Heart left ventricle (tissue), 16 donors: ENCODE measurements at places on chromosomes 4 and X. TPM values are rescaled to one million over a fixed set of nuclear protein-coding genes. Genes with fewer than 3 reads are reported as not detected.

The TMPRSS11D gene
- not detected for total RNA-seq

The MUC7 gene
- not detected for total RNA-seq

The PABPC4L gene
- total RNA-seq = 0.83 TPM

The UGT2B11 gene
- total RNA-seq = not detected

The UGT2A1 gene
- total RNA-seq = not detected

The AMBN gene
- not detected for total RNA-seq

The MAP3K15 gene
- total RNA-seq = not detected

GRCh38 chr4:138507522-138507921 lies 265.4 kb upstream of the SLC7A11 start:
- H3K36me3 ChIP-seq = no peaks in the 10 kb centered on the region
- H3K27me3 ChIP-seq = no peaks in the 10 kb centered on the region
- no peaks in the 10 kb centered on the region for H3K4me1 ChIP-seq
- H3K27ac ChIP-seq = no peak overlapping the region

- no peaks in the 10 kb centered on the region for H3K36me3 ChIP-seq
- H3K27me3 ChIP-seq = no peaks in the 10 kb centered on the region
- no peaks in the 10 kb centered on the region for H3K4me1 ChIP-seq
- no peak for DNase-seq
Observed at GRCh38 chrX:10157543-10157942, 768 bp downstream of the CLCN4 start.

DNA sequence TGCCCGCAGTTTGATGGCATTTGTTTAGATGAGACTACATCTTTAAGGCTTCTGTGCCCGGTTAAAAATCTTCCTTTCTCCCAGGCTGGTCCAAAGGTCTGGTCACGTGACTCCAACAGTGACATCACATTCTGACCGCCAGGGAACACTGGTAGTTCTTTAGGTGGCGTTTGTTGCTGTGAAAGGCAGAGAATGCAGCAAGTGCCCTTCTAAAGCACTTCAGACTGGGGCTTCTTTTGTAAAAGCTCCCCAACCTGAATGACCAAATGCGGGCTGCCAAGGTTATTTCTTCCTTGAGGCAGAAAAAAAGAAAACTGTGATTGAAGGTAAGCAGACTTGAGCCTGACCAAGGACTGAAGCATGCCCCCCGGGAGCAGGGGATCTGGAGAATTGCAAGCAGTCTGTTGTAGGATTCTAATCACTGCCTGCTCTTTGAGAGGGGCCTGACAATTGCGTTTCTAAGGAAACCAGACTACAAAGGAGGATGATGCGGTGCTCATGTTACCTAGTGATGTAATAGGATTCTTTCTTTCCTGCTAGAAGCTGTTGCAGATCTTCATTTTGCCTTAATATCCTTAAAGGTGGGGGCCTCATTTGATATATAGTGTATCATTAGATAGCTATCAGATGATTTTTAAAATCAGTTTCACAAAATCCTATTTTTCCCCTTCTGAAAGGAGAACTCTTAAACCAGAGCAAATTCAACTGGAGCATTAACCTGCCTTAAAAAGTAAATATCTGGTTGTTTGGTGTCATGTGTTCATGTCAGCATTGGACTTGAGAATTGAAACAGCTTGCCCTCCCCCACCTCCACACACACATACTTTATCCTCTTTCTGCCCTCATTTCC lies 133.1 kb downstream of the AKAP4 start:
- H3K27me3 ChIP-seq = no peaks in the 10 kb centered on the region
- H3K27ac ChIP-seq = no peak overlapping the region
- no peak for DNase-seq
- H3K4me1 ChIP-seq = no peaks in the 10 kb centered on the region

- no peak overlapping the region for H3K4me3 ChIP-seq
- H3K27ac ChIP-seq = no peak overlapping the region
- DNase-seq = no peak
- H3K27me3 ChIP-seq = no peaks in the 10 kb centered on the region
Observed at GRCh38 chr4:39682138-39682537, 15.8 kb upstream of the UBE2K start.

- no peaks in the 10 kb centered on the region for H3K27me3 ChIP-seq
- H3K36me3 ChIP-seq = no peaks in the 10 kb centered on the region
- H3K4me3 ChIP-seq = no peak overlapping the region
- H3K27ac ChIP-seq = no peak overlapping the region
Observed at GRCh38 chr4:121246698-121247097, 82.6 kb upstream of the TNIP3 start.

GRCh38 chr4:53786632-53787031 lies 195.3 kb upstream of the LNX1 start:
- no peak overlapping the region for H3K4me3 ChIP-seq
- no peaks in the 10 kb centered on the region for H3K27me3 ChIP-seq
- H3K4me1 ChIP-seq = no peaks in the 10 kb centered on the region
- H3K27ac ChIP-seq = peak overlapping the region; percentile 5
- H3K36me3 ChIP-seq = no peaks in the 10 kb centered on the region

DNA sequence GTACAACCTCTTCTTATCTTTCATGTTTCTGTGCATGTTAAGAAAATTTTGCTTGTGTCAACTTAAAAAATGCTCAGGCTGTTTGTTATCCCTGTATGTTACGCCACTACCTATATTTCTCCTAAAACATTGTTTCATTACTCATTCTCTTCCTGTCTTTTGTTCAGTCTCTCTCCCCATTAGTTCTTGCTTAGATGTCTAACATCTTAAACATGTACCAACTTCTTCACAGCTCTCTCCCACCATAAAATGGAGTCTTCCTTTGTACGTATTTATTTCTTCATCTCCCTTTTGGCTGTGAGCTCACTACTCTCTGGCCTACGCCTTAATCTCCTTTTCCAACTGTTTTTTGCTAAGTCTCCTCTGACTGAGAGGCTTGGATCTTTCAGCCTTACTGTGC lies 36.4 kb downstream of the PCDH7 start:
- H3K27me3 ChIP-seq = no peaks in the 10 kb centered on the region
- no peaks in the 10 kb centered on the region for H3K36me3 ChIP-seq
- no peak overlapping the region for H3K4me3 ChIP-seq
- no peaks in the 10 kb centered on the region for H3K4me1 ChIP-seq
- DNase-seq = no peak

DNA sequence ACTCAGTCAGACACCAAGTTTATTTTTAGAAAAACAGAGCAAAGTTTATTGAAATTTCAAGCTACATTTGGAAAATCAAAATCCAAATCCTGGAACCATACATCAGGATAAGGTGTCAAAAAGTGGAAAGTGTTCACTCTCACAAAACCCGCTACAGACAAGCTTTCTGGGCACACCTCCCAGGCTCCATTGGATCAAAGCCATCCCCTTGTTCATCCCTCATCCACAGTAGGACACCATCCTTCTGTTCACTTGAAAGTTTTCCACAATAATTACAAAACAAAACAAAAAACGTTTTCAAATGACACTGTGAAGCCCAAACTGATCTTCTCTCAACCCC lies 62.4 kb downstream of the TSC22D3 start:
- H3K27me3 ChIP-seq = peaks cover 9% of the 10 kb centered on the region
- no peak overlapping the region for H3K27ac ChIP-seq
- no peak overlapping the region for H3K4me3 ChIP-seq
- DNase-seq = no peak
- H3K4me1 ChIP-seq = peaks cover 31% of the 10 kb centered on the region

DNA sequence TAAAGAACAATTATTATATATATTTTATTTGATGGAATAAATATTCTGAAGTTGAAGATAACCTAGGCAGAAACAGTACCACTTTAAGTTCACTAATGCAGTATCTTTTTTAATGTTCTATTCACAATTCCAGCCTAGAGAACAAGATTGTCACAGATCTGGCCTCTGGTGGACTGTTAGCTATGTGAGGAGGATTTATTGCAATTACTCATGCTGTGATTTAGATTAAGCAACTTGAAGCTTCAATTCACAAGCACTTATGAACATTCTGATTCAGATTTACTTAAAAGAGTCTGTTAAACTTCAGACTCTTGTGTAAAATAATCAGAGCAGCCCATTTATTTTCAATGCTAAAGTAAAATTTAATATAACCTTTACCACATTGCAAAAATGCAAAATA lies 1489.8 kb downstream of the STIM2 start:
- no peaks in the 10 kb centered on the region for H3K27me3 ChIP-seq
- H3K4me3 ChIP-seq = no peak overlapping the region

- DNase-seq = no peak
- H3K36me3 ChIP-seq = no peaks in the 10 kb centered on the region
- H3K4me1 ChIP-seq = no peaks in the 10 kb centered on the region
Observed at GRCh38 chr4:34766935-34767334, 1477.4 kb downstream of the ARAP2 start.

DNA sequence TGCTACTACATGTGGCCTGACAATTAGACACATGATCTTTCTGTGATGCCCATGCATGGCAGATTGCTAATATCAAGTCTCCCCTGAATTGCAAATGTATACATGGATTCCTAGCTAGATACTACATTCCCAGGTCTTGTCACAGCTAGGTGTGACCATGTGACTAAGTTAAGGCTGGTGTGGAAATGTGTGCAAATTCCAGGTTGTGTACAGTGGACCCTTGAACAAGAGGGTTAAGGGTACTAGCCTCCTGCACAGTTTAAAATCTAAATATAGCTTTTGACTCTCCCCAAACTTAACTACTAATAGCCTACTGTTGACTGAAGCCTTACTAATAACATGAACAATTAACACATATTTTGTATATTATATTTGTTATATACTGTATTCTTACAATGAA lies 48.4 kb downstream of the HSD17B13 start:
- no peak overlapping the region for H3K4me3 ChIP-seq
- no peak for DNase-seq
- no peaks in the 10 kb centered on the region for H3K4me1 ChIP-seq
- H3K27me3 ChIP-seq = no peaks in the 10 kb centered on the region
- no peaks in the 10 kb centered on the region for H3K36me3 ChIP-seq
- H3K27ac ChIP-seq = no peak overlapping the region

DNA sequence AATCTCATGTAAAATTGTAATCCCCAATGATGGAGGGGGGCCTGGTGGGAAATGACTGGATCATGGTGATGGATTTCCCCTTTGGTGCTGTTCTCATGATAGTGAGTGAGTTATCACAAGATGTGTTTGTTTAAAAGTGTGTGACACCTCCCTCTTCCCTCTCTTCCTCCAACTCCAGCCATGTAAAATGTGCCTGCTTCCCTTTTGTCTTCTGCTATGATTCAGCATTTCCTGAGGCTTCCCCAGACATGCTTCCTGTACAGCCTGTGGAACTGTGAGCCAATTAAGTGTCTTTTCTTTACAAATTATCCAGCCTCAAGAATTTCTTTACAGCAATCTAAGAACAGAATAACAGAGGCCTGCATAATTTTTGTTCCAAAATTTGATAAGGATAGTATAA lies 85.2 kb downstream of the ANAPC10 start:
- H3K4me1 ChIP-seq = no peaks in the 10 kb centered on the region
- H3K27ac ChIP-seq = no peak overlapping the region
- no peaks in the 10 kb centered on the region for H3K36me3 ChIP-seq

- no peak overlapping the region for H3K4me3 ChIP-seq
- H3K36me3 ChIP-seq = peaks cover 70% of the 10 kb centered on the region
- H3K27ac ChIP-seq = no peak overlapping the region
- no peaks in the 10 kb centered on the region for H3K27me3 ChIP-seq
Observed at GRCh38 chr4:47538825-47539154, 53.7 kb downstream of the ATP10D start.

DNA sequence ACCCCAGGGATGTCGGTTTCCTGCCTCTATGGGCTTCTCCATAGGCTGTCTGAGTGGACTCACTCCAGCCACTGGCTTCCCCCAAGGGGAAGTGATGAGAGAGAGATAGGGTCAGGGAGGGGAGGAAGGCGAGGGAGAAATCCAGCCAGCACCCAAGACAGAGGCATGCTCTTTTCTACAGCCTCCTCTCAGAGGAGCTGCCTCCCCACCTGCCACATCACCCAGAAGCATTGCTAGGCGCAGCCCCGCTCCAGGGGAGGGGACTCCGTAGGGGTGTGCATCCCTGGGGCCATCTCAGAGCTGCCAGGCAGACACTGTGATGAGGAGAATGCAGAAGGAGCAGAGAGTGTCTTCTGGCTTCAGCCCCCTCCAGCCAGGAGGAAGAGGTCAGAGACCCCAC lies 109.5 kb upstream of the NKX1-1 start:
- no peak overlapping the region for H3K4me3 ChIP-seq
- H3K4me1 ChIP-seq = no peaks in the 10 kb centered on the region
- DNase-seq = no peak
- no peaks in the 10 kb centered on the region for H3K36me3 ChIP-seq
- no peak overlapping the region for H3K27ac ChIP-seq
- H3K27me3 ChIP-seq = peaks cover 60% of the 10 kb centered on the region

- DNase-seq = no peak
- H3K27ac ChIP-seq = no peak overlapping the region
- H3K4me1 ChIP-seq = no peaks in the 10 kb centered on the region
- H3K27me3 ChIP-seq = no peaks in the 10 kb centered on the region
- H3K36me3 ChIP-seq = no peaks in the 10 kb centered on the region
Observed at GRCh38 chrX:135194684-135195083, 23.5 kb upstream of the CT55 start.

DNA sequence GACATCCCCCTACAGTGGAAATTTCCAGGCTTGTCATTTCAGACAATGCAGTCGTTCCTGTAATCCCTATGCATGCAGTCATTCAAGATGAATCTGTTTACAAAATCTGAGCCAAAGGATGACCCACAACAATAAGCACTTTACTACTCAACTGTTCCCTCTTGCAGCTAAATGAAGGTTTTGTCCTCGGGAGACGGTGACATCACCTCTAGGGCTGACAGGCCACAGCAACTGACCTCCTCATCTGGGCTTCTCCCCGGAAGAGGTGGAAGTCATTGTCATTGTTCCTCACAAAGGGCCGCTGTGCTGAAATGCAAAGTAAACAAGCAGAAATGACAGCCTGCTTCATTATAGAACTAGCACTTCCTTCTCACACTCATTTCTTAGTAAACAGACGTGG lies 29.2 kb downstream of the CLRN2 start:
- H3K4me1 ChIP-seq = peaks cover 7% of the 10 kb centered on the region
- H3K27me3 ChIP-seq = no peaks in the 10 kb centered on the region
- DNase-seq = no peak
- no peaks in the 10 kb centered on the region for H3K36me3 ChIP-seq

DNA sequence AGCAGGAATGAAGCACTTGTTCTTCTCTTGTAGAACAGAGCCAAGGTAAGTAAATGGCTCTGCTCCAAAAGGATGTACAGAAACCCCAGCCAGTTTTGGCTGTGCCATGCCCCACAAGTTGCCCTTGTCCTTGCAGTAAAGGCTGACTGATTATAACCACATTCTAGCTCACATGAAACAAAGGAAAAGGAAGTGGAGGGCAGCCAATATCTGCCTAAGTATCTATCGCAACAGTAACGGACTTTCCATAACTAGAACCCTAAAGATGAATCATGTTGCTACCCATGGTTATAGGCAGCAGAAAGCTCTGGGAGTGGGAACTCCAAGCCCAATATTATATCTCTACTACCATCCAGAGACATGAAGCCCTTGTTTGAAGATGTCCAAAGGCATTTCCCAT lies 95.7 kb downstream of the COMMD8 start:
- H3K27me3 ChIP-seq = no peaks in the 10 kb centered on the region
- H3K36me3 ChIP-seq = no peaks in the 10 kb centered on the region
- no peak overlapping the region for H3K4me3 ChIP-seq
- no peak for DNase-seq
- H3K4me1 ChIP-seq = no peaks in the 10 kb centered on the region

DNA sequence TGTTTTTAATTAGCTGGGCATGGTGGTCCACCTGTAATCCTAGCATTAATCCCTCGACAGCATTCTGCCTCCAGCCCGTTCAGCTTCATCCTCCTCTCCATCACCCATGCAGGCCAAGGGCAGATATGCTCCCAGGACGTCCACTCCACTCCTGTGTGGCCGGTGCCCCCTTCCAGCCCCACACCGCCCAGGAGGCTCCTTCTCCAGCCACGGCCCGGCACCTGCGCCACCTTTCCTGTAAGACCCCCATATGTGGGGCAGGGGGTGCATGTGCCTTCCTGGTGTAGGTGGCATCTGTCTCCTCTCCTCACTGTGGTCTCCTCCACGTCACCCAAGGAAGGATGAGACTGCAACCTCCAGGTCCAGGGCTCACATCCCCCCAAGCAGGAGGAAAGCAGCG lies 57.0 kb upstream of the MXD4 start:
- H3K4me1 ChIP-seq = no peaks in the 10 kb centered on the region
- H3K36me3 ChIP-seq = no peaks in the 10 kb centered on the region
- H3K27ac ChIP-seq = no peak overlapping the region
- no peak for DNase-seq
